ENCODE measurements at places on chromosomes 1 and 21.

DNA sequence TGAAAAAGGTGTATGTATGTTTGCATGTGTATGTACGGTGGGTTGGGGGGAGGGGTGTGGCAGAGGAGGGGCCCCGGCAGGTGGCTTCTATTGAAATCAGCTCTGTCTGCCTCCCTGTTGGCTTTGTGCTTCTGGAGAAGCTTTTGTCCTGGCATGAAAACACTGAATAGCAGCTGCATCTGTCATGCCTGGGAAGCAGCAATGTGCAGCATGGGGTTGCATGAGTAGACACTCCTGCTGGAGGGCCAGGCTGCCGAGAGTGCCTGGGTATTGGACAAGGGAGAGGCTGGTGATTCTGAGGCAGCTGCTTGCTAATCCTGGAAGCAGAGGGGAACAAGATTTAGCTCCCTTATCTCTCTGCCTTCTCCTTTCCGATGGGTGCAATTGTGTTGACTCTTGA, 20.5 kb downstream of the MAPKAPK2 start:
- DNase-seq, result peak; percentile 96

DNA sequence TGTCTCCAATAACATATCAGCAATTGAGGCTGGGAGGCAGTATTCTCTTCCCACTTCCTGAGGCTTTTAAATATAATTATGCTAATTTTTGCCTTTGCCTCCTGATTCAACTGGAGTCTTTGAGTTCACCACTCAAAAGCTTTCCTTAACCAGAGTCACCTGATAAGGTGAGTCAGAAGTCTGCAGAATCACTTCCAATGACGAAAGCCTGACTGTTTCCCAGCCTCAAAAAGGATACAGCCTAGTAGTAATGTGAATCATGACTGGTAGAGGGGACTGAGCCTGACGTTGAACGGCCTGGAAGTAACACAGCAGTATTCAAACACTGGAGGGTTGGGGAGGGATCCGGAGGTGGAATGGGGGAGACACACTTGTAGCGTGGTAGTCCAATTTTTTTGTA, 10.4 kb upstream of the MRPL9 start:
- no peak for DNase-seq

DNA sequence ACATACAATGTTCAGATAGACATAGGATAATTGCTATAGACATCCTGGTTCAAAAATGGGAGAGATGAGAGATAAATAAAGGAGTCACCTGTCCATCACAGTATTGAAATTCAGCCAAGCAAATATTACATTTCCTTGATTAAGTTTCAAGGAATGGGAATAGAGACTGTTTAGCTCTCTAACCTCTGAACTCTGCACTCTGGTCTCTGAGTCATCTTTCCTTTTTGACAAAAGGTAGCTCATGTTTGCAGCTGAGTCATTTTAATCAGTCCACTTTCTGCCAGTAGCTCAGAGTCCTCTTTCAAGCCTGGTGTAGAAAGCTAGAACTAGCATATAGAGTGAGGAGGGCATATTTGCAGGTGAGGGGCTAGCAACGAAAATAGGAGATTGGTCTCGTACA, 51.4 kb upstream of the GJA8 start:
- no peak for DNase-seq

DNA sequence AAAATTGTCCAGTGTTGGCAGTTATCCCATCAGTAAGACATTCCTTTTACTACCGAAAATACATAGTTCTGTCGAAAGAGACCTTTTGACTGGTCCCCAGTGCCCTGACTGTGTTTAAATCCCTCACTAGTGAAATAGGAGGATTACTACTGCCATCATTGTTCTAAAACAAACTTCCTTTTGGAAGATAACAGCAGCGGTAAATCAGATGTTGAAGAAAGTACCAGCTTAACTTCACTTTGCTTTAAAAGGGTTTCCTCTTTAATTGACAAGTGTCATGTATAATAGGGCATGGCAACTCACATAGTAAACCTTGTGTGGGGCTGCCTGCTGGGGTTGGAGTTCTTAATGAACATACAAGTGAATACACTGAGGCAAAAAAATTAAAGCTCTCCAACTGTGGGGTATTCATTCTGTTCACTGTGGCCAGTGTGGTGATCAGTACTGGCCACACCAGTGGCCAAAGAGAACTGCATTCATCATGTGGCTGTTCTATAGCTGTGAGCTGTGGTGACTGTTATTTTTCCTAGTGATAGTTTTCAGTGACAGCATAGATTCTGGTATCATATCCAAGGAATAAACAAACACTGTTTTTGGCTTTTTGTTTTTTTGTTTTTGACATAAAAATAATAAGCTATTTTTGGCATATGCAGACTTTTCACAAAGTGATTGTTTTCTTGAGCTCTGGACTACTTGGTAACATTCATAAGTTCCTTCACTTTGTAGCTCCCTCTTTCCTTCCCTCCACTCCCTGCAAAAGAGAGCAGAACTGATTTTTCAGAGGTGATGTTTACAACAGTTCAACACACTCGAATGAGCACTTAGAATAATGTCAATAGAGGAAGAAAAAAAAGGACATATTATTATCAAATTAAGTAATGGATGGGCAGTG, 74.5 kb downstream of the NFIA start:
- no peak for DNase-seq

- DNase-seq, result no peak
These were observed 787 bp downstream of the JAK1 start for GRCh38 chr1:64965366-64966157.

- no peak for DNase-seq
These were observed 86.1 kb downstream of the TENT5C start for GRCh38 chr1:117691942-117692341.

DNA sequence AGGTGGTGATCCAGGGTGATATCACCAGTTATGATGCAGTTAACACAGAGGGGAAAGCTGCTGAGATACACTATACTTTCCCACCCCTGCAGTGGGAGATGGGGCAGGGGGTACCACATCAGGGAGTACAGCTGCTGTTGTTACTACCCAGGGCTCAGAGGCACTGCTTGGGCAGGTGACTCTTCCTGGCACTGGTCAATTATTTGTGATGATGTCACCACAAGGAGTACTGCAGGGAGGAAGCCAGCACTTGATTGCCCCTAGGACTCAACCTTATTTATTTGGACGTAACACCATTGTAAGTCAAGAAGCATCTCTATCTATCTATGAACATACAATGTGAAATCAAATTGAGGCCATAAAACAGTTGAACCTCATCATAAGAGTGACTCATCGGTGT, 10.1 kb downstream of the IFNAR1 start:
- no peak for DNase-seq

- DNase-seq, result no peak
These were observed 174.8 kb downstream of the TOMM20 start for GRCh38 chr1:234953655-234954405.

DNA sequence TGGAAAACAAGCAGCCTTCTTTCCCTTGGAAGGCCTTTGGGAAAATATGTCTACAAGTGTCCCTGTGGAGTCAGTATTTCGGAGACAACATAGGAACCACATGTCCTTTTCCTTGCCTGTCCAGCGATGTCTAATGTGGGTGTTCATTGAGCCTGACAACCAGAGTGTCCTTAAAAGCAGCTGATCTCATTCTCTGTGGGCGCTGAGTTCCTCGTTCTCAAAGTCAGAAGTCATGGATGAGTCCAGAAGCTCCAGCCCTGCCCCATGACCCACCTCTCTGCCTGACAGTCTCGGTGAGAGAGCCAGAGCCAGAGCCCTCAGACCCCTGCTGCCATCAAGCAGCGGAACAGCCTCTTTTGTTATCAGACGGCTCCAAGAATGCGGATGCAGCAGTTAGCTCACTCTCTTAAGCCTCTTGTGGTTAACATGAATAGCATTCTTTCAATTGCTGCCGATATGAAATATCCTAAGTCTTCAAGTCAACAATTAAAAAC, 329.2 kb downstream of the TGFB2 start:
- no peak for DNase-seq

GRCh38 chr1:84603941-84604830, 29.9 kb upstream of the CTBS start:
- no peak for DNase-seq

- DNase-seq, result no peak
These were observed 185.2 kb downstream of the LBR start for GRCh38 chr1:225242611-225243010.

DNA sequence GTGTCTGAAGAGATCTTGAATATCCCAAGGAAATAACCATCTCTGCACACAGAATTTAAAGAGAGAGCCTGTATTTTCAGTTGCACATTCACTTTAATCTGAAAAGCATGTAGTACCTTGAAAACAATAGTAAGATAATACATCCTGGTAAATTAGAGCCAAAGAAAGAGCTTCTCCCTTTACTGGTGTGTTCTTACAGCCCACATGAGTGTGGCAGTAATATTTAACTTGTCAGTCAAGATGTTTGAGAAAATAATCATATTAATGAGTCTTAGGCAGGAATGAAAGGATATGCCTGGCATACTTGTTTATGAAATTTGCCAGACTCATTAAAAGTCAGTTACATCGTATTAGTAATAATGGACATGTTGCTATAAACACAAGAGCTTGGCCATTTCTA, 908.4 kb upstream of the ADGRL4 start:
- DNase-seq, result no peak

DNA sequence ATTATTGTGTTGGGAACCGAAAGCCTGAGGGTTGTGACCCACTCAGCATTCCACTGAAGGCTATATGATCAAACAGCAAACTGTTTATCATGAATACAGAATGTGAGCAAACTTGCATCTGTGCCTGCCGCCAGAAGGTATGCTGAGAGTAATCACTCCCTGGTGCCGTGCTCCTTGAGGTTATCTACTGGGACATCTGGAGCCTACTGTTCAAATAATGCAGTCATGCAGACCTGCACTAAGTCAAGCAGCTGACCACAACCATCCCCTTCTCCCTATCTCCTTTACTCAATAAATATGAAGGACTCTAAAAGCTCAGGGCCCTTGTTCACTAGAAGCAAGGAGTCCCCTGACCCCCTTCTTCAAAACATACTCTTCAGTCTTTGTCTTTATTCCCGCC, 13.5 kb downstream of the GSTM5 start:
- DNase-seq, result no peak

DNA sequence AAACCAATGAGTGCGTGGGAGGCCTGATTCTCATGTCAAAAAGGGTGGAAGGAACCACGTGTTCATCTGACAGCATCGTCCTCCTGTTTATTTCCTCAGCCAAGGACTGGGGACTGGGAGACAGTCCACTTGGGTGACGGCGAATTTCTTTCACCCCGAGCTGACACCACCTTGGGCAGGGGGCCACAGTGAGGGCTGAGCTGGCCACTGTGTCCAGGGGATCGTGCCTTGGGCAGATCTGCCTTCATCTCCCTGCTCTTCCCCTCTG, 122.1 kb downstream of the SIM2 start:
- DNase-seq, result no peak

DNA sequence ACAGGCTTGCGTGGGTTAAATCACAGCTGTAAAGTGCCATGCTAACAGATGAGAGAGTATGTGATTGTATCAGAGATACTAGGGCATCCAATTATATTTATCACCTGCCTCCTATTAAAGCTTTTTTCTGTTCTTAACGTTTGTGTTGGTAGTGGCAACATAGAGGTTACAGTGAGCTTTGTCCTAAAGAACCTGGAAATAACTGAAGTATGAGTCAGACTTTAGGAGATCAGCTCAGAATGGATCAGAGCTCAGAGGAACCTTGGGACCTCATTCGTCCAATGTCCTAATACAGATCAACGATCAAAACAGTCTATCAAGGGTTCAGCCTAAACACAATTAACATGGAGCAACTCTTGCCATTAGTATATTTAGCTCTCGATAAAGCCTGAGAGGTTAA, 81.0 kb downstream of the RGS7 start:
- no peak for DNase-seq

GRCh38 chr1:201506557-201507359, at the start of gene CSRP1:
TSS of gene CSRP1 (minus strand) at chr1:201507123. CDS start at chr1:201496303, 10,820 bp downstream.
- peak; percentile 20 for DNase-seq

GRCh38 chr1:103110701-103111100, 2.4 kb upstream of the COL11A1 start:
- no peak for DNase-seq

DNA sequence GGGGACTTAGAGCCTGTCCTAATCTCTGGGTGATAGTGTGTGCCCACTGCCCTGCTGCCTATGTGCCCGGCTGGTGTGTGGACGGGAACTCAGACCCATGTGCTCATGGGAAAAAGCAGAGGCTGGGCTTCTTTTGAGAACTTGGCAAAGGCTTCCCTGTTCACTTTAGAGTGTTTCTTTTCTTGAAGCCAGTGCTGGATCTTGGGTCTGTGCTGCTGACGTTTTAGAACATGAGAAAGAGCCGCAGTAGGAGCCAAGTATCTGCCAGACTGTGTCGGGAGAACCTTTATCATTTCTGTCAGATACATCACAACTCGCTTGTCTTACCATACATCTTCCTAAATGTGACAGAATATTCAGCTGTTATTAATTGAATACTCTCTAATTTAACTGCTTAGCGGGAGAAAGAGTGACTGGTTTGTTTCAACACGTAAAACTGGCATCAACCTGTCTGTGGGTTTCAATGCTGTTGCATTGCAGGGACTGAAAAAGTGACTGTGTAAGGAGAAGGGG, 195.2 kb downstream of the PBX1 start:
- DNase-seq, result no peak

GRCh38 chr1:176625365-176625764, 162.4 kb downstream of the PAPPA2 start:
- DNase-seq, result no peak

DNA sequence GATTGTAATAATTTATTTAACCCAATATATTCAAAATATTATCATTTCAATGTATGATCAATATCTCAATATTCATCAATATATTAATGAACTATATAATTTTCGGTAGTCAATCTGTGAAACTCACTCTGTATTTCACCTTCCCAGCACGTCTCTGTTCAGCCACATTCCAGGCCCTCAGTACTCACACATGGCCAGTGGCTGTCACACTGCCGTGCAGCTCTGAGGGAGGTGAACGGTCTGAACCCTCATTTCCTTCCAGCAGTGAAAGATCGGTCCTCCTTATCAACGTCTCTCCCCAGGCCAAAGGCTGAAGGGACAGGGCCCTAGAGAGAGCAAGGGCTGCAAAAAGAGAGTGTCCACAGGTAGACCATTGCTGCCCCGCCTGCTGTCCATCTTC, 39.5 kb upstream of the ZNF124 start:
- DNase-seq, result no peak

DNA sequence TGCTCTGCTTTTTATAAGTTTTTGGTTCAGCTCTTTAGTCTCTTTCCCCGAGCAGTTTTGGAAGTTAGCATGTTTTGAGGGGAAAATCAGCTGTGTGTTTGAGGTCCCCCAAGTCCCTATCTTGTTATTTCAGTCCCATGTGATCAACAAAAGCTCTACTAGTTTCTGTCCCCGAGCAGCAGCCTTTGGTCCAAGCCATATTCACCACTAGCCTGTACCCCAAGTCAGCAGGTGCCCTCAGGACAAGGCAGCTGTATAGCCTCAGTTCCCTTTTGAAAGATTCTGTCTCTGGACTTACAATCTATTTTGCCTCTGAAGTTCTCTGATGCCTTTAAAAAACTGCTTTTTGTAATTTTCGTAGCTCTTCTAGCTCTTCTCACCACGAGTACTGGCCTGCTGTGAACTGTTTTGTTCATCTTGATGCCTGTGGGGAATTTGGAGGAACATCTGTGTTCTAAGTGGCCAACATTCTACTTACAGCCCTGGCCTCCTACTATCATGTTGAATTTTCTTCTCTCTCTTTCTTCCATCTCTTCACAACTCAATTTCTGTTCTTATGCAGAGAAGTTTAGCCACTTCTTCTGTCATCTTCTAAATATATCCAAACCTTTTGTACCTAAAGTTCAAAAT, 16.7 kb downstream of the UAP1 start:
- DNase-seq, result no peak

GRCh38 chr1:10168912-10169514, 41.4 kb upstream of the KIF1B start:
- DNase-seq, result no peak

Measured in NCI-H187 (cell line).